Pericardium fibroblast (primary cell): ENCODE measurements at places on chromosomes 4 and X. TPM values are rescaled to one million over a fixed set of nuclear protein-coding genes. Genes with fewer than 3 reads are reported as not detected.

The REELD1 gene
- not detected in 2 replicates for total RNA-seq

The USP17L12 gene
- not detected in 2 replicates for total RNA-seq

The LEF1 gene
- 0.93 TPM in 1 of 2 replicates, not detected in the other for total RNA-seq

The PAGE3 gene
- not detected in 2 replicates for total RNA-seq

The USP26 gene
- total RNA-seq: not detected in 2 replicates

The RHOXF1 gene
- not detected in 2 replicates for total RNA-seq

The RPS6KA6 gene
- 0.23 and 4.3 TPM in 2 replicates for total RNA-seq

The NXT2 gene
- 8.9 and 9.3 TPM in 2 replicates for total RNA-seq
